ENCODE measurements at places on chromosomes 1 and 21.

DNA sequence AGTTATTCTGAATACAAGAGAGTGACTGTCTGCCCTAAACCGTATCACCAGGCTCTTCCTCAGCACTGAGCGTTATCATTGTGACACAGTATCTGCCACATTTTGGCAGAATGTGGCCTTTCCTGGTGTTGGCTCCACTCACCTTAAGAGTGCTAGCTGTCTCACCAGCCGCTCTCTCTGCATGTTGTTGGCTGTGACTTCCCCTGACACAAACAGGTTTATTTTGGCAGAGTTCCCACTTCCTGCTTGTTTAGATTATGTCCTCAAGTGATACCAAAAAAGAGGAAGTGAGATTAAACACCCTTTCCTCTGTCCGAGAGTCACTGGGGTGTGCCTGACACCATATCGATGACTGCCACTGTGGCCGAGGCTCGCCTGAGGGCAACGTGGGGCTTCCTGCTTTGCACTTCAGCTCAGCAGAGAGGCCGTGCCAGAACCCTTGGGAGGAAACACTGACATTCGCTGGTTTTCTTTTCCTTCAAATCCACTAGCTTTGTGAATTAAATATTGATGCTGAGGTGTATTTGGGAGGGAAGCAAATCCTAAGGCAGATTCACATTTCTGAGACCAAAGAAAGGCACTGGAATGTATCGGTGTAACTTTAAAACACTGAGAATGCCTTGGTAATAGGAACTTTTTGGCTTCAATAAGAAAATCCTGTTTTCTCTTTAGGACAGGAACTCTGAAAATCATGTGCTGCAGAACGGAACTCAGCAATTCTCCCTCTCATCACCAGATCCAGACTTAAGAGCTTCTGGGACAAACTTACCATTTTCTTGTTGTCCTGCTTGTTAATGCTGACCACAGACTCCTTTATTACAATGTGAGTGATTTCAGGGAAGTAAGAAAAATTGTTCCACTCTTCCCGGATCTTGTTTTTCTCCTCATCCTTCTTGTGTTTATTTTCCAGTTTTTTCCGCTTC lies 102.1 kb downstream of the JAK1 start:
- DNase-seq = no peak

GRCh38 chr1:248622570-248623001 lies 12.3 kb downstream of the OR2T11 start:
- peak; percentile 1 for DNase-seq

DNA sequence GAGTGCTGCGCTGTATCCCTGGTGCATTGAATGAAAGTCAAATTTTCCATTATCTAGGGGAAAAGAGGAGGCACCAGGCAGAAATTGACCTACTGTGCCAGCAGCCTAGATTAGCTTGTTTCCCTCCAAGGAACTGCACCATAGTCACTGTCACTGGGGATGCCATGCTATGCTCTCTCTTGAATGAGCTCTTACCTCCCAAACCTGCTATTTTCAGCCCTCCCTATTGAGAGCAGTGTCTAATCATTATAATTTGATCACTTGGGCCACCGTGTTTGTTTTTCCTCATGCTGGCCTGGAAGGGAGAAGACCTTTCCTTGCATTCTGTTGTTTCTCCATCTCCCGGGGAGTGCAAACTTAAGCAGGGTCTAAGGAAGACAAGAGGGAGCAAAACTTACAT lies 492.9 kb downstream of the SIPA1L2 start:
- no peak for DNase-seq

DNA sequence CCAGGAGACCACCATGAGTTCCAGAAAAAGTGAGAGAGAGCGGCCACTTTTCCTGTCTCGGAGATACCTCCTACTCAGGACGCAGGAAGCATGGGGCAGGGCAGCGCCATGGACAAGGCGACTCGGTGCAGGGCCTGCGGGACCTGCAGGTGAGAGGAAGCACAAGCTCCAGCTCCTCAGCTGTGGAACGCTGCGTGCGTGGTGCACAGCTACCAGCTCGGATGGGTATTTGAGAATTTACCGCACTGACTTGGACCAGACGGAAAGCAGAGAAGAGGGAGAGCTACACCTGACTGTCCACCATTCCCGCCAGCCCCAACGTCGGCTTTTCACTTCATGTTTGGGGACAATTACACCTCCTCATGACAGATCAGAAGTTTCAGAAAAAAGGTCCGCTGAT lies 8.2 kb upstream of the CDK11A start:
- no peak for DNase-seq

- DNase-seq = no peak
These were observed 98.8 kb upstream of the DPH5 start for GRCh38 chr1:101124405-101124804.

DNA sequence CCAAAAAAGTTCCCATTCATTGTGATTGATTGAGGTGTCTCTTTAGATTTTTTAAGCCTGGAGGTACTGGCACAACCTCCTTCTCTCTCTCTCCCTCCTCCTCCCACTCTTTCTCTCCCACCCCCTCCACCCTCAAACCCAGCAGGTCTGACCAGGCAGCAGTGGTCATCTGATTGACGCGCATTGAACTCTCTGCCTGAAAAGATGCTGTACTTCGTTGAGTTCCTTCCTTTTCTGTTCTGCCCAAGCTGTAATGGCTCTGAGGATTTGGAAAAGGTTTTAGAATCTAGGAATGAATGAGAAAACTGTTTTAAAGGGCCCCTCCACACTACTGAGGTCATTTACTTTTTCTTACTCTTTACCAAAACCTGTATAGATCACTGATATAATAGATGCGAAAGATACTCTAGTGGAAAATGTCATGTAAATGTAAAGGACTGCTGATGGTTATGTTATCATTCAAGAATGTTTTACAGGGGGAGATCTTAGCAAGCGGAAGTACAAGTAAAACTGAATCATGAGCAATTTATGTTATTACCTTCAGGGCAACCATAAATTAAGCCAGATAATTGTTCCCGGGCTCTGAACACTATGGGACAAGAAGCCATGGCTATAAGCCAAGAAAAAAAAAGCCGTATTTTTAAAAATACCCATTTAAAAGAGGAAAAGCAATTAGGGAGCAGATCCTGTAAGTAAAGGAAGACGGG lies 25.2 kb upstream of the DYRK1A start:
- DNase-seq = no peak

- DNase-seq = peak; percentile 35
These were observed 84.8 kb downstream of the CD58 start for GRCh38 chr1:116485976-116486375.

DNA sequence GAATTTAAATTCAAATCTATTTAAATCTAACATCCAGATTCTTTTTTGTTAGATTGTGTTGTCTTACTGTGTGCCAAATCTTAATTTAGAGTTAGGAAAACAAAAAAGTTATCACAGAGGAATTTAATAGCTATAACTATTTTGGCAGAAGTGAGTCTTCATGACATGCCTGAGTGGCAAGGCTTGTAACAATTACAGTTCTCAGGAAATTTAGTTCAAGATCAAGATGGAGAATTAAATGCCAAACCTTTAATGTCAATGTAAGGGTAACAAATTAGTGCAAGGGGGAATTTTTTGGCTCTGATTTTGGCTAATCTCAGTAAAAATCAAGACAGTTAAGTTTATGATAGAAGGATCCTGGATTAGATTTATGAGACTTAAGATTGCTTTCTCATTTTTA lies 58.4 kb downstream of the GDAP2 start:
- peak; percentile 20 for DNase-seq

DNA sequence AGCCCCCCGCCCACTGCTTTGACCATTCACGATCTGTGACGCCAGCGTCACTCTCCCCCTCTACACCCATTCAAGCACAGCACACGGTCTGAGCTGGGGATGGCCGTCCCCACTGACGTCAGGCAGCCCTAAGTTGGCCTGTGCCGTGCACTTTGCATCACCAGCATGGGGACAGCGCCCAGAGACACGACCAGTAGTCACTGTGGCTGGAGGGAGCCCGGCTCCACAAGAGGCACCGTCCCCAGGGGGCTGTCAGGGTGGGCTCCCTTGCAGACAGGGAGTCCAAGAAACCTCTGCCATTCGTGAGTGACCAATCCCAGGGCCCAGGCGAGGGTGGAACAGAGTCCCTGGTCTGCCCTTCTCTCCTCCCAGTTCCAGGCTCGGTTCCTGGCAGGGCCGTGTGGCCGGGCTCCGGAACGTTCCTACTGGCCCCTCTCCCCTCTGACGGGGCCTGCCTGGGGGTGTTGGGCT lies 2.3 kb downstream of the KRTAP10-8 start:
- no peak for DNase-seq

DNA sequence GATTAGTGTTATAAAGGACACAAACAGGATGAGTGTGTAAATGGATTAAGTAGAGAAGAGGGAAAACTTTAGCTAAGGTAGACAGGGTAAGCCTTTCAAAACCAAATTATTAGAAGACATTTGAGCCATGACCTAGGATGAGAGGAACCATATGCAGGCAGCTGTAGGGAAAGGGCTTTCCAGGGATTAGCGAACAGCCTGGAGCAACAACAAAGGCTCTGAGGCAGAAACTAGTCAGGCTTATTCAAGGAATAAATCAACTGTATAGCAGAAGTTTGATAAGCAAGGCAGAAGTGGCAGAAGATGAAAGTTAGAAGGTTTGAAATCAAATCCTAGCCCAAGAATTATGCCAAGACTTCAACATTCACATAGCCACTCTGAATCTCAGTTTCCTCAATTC lies 21.3 kb downstream of the AIDA start:
- no peak for DNase-seq

DNA sequence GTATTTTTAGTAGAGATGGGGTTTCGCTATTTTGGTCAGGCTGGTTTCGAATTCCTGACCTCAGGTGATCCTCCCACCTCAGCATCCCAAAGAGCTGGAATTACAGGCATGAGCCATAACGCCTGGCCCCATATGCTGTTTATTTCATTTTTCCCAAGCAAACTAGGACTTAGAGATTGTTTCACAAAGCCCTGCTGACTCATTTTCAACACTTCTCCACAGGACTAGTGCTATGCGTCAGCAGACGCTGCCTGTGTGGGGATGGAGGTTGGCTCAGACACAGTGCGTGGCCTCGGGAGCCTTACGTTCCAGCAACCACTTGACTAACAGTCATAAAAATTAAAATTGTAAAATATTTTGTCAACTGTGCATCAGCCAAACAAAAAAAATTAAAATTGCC lies 22.7 kb downstream of the PKNOX1 start:
- DNase-seq = peak; percentile 91

DNA sequence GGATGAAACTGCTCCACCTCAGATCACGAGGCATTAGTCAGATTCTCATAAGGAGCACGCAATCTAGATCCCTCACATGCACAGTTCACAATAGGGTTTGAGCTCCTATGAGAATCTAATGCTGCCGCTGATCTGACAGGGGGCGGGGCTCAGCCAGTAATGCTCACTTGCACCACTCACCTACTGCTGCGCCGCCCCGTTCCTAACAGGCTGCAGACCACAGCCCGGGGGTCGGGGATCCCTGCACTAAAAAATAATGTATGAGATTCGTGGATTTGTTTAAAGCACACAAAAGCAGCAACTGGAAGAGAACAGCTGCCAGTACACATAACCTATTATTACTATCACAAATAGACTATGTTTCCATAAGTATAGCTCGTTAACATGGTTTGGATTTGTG lies 72.9 kb downstream of the HLCS start:
- DNase-seq = no peak

DNA sequence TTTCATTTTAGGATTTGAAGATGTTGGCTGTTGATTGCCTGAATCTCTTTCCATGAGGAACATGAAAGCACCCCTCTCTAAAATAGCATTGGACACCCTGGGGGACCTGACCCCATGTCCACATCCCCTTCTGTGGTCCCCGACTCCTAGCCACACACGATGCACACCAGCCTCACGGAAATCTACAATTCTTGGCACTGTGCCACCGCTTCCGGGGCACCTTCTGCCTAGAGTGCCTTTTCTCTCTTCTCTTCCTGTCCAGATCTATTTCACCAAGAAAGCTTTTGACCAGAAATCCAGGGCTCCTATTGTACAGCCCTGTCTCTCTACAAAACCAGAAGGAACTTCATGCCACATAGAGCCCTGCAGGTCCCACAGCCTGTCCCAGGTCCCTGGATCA lies 50.3 kb downstream of the MYSM1 start:
- no peak for DNase-seq

DNA sequence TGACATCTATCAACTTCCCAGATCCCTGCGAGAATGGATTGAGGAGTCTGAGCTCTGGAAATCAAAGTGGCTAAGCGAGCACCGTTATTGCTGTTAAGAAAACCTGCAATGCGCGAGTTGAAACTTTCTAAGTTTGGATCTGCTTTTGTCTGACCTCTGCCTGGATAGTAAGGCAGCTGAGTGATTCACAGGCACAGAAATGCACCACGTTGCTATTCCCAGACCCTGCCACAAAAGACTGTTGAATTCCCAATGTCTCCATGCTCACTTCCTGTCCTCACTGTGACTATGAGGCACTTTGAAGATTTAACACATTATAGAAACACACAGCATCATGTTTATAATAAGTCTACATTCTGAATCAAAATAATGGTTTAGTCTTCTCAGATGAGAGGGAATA lies 27.1 kb upstream of the CNIH3 start:
- DNase-seq = no peak

GRCh38 chr1:110800079-110800478 lies 72.9 kb upstream of the CD53 start:
- DNase-seq = no peak

GRCh38 chr1:38605063-38605462 lies 254.5 kb downstream of the RRAGC start:
- DNase-seq = no peak

DNA sequence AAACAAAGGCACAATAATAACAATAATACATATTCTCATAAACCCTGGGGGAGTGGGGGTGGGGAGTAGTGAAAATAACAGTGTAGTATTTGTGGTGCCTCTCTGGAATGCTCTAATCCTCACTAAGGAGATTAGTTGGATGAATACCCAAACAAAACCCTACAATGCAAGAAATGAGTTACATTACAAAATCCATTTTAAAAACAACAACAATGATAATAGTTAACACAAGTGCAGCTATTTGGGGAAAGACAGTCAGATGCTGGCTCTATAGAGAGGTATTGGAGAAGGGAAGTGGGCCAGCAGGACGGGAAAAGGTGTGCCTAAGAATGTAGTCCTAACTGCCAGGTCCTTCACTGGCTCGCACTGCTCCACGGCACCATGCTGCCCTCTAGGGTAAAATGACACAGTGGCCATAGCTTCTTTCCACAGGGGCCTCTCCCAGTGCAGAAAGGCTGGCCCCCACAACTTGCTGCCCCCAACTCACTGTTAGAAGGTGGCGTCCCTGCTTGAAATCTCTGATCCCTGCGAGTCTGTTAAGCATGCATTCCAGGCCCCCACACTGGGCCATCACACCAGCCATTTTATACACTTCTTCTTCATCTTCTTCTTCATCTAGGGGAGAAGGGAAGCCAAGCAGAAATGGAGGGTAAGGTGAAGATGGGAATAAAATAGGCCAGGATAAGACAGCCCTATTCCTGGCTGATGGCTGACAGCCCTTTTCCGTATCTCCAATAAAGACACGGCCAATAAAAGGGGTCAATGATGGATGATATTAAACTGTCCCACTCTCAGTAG lies 113.8 kb downstream of the UBR4 start:
- no peak for DNase-seq

- no peak for DNase-seq
These were observed 997 bp downstream of the IFNAR2 start for GRCh38 chr21:33230545-33231324.

- no peak for DNase-seq
These were observed 5.9 kb upstream of the KIF17 start for GRCh38 chr1:20723537-20724363.
